ENCODE measurements at places on chromosomes 6 and 20.
A peak's percentile ranks its signal among the peaks of the same experiment; 100 is the strongest.

DNA sequence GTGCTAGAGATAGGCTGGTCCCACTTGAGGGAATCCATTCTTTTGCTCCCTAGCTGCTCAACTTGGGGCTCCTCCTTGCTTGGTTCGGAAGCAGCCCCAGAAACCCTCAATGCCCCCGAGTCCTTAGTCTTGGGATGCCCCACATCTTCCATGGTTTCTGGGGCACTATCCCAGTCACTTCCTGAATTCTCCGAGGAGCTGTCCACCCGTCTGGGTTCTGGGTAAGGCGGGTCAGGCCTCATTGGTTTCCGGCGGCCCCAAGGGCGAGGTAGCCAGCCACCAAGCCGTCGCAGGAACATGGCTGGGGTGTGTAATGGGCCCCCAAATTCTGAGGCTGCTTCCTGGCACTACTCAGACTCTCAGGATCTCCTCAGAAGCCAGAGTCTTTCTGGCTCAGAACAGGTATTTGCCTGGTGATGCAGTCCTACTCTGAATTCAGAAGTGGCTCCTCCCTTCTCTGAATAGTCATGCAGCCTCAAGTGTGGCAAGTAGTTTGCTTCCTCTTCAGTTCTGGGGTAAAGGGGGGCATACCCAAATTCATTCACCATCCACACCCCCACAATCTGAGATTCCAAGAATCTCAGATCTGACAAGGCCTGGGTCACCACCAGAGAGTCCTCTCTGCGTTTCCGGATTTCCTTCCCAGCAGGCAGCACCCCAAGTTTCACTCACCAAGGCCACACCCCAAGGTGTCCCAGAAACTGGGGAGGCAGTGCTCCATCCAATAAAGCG is 763 bp downstream of the C6orf47 start:
- DNase-seq: no peak

- DNase-seq: no peak
Observed at GRCh38 chr20:13494019-13494418, 144.7 kb downstream of the TASP1 start.

DNA sequence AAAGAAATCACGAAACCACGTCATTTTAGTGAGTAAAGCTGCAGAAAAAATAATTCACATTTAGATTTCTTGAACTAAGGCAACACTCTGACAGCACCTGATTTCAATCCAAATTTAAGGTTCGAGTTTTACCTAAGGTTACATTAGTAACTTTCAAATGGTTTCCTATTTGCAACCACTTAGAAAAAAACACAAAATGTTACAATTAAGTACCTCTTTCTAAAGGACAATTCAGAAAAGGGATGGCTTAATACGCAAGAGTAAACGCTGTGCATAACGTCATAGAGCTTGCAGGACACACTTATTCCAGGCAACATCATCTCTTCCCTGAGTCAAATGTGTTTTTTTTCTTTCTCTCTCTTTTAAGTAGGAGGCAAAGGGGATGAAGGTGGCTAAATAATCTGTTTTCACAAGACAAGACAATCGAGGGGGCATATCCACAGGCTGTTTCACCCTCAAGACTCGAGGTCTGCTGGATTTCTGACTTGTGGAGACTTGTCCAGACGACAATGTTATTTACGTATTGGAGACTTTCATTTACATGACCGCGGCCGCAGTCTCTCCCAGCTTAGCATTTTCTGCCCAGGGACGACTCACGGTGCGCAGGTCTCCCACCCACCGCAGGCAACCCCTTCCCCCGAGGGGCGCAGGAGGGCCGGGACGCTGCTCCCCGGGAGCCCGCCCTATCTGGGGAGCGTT is 86.0 kb downstream of the SESN1 start:
- no peak for DNase-seq

GRCh38 chr6:165506657-165507056 is 156.4 kb downstream of the PDE10A start:
- DNase-seq: no peak

GRCh38 chr6:111743360-111743759 is 129.9 kb downstream of the FYN start:
- no peak for DNase-seq

GRCh38 chr20:1707588-1708449 is 50.2 kb upstream of the SIRPG start:
- DNase-seq: no peak

GRCh38 chr6:78117966-78118365 is 465.1 kb downstream of the MEI4 start:
- no peak for DNase-seq

DNA sequence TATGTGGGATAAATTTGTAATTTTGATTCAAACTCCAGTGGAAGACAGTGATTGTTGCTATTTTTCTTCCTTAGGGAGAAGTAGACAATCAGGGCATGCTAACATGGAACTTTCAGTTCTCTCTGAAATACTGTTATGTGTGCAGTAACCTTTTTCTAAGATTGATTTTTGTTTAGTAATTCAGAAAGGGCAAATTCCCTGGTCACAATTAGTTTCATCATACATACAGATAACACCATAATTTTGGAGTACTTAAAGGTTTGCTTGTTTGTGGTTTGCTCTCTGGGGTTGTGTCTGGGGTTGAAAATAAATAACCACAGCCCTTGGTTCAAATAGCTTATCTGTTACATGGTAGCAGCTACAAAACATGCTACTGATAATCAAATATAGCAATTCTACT is 34.4 kb downstream of the ADGRG6 start:
- DNase-seq: no peak

- DNase-seq: peak; percentile 79
Observed at GRCh38 chr6:31897612-31898382, at the start of gene EHMT2. EHMT2 (minus strand) TSS chr6:31897698; CDS start chr6:31897677, 21 bp downstream.

Measured in stimulated activated CD4-positive, alpha-beta T cell treated with anti-CD3 and anti-CD28 coated beads, Interleukin-15, amount 100 ng/mL, for 1 hour (primary cell).